ENCODE measurements at places on chromosomes 11 and 22.

DNA sequence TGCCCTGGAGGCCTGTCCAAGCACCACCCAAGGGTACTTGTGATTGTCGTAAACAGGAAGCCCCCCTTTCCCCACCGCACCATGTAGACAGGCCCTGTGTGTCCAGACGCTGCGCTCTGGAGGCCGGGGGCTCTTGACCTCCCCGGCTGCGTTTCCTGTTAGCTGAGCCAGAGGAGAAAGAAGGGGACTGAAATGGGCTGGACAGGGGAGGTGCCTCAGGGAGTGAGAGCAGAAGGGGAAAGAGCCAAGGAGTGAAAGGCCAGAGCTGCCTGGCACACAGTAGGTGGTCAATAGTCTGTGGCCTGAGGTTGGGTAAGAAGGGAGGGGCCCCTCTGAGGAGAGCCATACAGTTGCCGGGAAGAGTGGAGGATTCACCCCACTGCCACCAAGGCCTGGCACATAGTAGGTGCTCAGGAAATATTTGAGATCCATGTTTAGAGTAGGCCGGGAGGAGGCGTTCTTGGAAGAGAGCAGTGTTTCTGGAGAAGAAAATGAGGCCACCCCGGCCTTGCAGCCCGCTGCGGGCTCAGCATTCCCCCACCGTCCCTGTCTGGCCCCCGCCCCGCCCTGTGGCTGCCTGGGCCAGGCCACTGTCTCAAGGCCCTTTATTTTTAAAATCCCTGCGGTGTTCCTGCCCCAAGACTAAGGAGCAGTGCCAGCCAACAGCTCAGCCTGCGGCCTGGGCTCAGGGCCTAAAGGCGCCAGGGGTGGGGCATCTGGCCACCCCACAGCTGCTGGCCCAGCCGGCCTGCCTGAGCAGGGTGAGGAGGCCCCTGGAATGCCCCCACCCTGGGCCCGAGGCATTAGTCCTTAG is 13.6 kb upstream of the CDC42EP1 start:
- DNase-seq: no peak

GRCh38 chr22:35554297-35554845 is 13.7 kb downstream of the RASD2 start:
- DNase-seq: no peak

DNA sequence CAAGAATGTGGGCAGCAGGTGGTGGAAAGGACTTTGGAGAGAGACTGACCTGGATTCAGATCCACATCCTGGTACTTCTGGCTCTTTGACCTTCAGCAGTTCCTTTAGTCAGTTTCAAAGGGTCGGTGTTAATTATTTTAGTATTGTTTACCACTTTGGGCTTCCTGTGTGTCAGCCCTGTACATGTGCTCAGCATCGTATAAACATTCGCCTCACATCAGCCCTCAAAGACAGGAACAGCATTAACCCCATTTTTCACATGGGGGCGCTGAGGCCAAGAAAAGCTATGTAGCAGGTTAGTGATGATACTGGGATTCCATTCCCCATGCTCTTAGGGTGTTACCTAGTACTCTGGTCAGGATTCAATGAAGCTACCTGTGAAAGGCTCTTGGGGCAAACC is 72.1 kb upstream of the YWHAH start:
- DNase-seq: peak; percentile 3

DNA sequence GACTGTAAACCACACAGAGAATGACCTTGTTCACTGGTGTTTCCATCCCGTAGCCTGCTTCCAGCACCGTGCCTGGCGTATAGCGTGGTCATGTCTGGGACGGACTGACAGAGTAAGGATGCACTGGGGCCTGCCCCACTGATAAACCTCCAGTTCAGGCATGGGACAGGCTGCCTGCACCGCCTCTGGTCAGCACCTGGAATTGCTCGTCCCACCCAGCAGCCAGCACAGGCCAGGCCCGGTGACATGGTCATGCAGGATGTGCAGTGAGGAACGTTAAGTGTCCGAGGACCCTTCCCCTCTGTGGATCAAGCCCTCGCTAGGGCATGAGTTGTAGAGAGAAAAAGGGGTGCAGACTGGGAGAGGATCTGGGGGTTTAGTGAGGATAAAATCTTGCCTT is 44.8 kb downstream of the LMO1 start:
- DNase-seq: no peak
